ENCODE measurements at places on chromosomes 12 and 14. TPM values are rescaled to one million over a fixed set of nuclear protein-coding genes. Genes with fewer than 3 reads are reported as not detected.

The SERPINA5 gene
- 0.91 TPM for total RNA-seq

The RNF10 gene
- 106 TPM for total RNA-seq

The FGD4 gene
- 6.7 TPM for total RNA-seq

The TMEM132C gene
- total RNA-seq, result under 0.01 TPM

The ANKS1B gene
- 0.32 TPM for total RNA-seq

The METTL25 gene
- total RNA-seq, result 7.9 TPM

The PMEL gene
- 1.7 TPM for total RNA-seq

The GYS2 gene
- not detected for total RNA-seq

The PRKD1 gene
- 9.1 TPM for total RNA-seq

The RD3L gene
- not detected for total RNA-seq

The RDH16 gene
- total RNA-seq, result 0.56 TPM

The A2ML1 gene
- total RNA-seq, result not detected

The AVPR1A gene
- not detected for total RNA-seq

The COCH gene
- 0.39 TPM for total RNA-seq

The SIX6 gene
- not detected for total RNA-seq

All from epithelial cell of alveolus of lung (primary cell).